ENCODE measurements at places on chromosomes 6 and 20.

DNA sequence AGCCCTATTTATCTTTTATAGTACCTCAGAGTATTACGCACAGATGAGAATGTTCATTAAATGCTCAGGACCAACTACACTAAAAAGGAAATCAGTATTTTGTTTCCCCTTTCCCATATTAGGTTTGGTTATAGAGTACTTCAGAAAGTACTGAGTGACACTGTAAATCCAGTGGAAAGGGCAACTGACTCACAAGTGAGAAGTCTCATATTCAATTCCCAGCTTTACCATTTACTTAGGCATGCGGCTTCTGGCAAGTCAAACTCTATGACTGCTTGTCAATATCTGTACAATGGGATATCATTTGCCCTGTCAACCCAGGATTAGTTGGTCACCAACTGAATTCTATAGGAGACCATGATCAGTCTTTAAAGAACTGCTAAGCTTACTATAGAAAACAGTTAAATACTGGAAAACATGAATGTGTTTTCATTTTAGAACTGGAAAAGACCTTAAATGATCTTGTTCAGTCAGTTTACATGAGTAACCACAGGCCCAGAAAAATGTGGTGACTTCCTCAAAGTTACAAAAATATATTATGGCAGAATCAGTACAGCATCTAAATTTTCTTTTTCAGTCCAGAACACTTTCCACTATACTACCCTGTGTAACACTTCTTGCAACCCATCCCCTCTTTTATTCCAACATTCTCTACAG is 3.6 kb downstream of the MAP3K7 start:
- no peak overlapping the region for H3K27ac ChIP-seq
- peak overlapping the region; percentile 3 for H3K4me3 ChIP-seq
- DNase-seq = peak; percentile 18

DNA sequence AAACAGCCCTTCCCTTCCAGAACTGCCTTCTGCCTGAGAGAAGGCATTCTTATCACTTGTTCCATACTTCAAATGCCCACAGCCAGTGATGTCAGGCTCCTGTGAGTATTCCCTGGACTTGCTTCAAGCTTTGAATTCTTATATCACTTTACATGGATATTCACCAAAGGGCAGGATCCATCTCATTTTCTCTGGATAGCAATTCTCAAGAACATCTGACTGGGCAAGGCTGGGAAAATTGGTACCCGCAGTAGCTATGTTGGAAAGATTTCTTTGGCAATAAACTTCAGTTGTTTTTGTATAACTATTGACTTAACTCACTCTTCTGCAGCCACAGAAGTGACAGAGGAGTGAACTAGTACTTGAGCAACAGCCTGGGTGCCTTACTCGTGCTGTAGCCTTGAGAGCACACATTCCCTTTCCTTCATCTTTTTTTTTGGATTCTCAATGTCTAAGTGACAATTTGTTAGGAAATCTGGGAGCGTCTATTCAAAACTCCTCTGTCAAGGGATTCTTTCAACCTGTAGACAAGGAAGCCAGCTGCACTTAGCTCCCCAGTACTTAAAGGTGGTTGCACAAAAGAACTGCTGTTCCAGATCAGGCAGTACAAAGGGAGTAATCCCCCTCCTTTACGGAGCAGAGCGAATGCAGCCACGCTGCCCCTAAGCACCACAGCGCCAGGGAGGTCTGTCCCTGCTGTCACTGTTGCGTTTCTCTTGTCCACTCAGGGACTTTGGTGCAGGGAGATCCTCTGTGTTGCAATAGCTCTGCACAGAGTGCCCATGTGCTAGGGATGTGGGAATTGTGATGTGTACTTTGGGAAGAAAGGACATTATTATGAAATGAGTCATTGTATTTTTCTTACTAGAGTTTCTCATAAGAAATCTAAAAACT is 69.6 kb downstream of the JAG1 start:
- H3K4me1 ChIP-seq = peaks cover 8% of the 10 kb centered on the region
- peak; percentile 92 for DNase-seq
- peak overlapping the region; percentile 46 for H3K4me3 ChIP-seq
- H3K36me3 ChIP-seq = no peaks in the 10 kb centered on the region
- H3K27ac ChIP-seq = peak overlapping the region; percentile 63

DNA sequence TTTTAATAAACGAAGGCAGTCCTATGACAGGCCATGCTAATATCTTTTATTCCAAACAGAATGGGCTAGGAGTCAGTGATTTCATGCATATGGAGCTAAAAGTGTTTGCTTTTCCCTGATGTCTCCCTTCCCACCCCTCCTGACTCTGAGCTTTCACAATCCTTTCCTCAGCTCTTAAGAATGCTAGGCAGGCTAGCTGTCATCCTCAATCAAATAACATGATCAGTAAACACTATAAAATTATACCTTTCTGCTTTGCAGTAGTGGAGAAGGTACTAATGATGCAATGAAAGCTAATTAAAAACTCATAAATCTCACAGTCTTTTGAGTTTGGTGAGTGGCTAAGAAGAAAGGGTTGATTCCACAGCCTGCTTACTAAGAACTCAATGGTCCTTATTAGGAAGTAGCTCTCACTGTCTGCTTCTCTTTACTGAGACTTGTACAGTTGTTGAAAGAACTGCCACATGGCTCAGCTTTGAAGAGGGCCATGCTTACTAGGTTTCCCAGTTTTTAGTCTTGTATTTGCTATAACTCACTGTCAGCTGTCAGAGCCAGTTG is 250.9 kb upstream of the JAG1 start:
- no peak overlapping the region for H3K27ac ChIP-seq
- DNase-seq = peak; percentile 81
- peaks cover 4% of the 10 kb centered on the region for H3K4me1 ChIP-seq
- H3K36me3 ChIP-seq = no peaks in the 10 kb centered on the region
- H3K27me3 ChIP-seq = no peaks in the 10 kb centered on the region
- no peak overlapping the region for H3K4me3 ChIP-seq

GRCh38 chr20:23245553-23246181 is 104.9 kb upstream of the NXT1 start:
- H3K36me3 ChIP-seq = no peaks in the 10 kb centered on the region
- peak; percentile 65 for DNase-seq
- no peak overlapping the region for H3K4me3 ChIP-seq
- H3K27me3 ChIP-seq = no peaks in the 10 kb centered on the region
- H3K4me1 ChIP-seq = peaks cover 5% of the 10 kb centered on the region
- H3K27ac ChIP-seq = no peak overlapping the region

DNA sequence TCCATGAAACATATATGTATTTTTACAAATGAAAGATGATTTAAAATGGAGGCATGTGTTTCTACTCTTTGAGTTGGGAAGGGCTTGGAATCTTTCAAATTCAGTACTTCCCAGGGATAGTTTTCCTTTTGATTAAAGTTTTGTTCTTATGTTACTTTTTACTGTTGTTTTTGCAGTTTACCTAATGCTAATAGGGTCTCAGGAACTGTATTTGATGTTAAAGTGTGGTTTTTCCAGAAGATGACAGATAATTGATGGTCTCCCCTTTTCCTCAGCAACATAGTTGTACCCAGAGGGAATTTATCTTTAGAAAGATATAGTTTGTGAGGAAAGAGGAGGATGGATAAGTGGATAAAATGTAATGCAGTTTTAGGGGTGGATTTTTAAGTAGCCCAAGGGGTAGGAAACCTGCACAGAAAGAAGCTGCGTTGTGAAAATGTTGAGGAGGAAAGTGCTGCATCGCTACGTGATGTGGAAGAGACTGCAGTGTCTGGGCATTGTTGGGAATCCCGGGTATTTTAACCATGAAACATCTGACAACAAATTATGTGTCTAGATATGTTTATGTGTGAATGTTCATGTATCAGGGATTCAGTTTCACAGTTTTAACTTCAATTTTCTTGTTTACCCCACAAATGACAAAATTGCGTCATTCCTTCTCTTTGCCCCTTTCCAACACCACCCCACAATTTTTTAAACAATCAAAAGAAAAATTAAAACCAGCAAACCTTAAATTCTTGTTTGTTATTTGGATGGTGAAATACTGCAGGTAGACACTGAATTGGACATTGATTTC is 42.3 kb downstream of the GNAS start:
- H3K4me3 ChIP-seq = peak overlapping the region; percentile 89
- no peaks in the 10 kb centered on the region for H3K27me3 ChIP-seq
- H3K4me1 ChIP-seq = peaks cover 11% of the 10 kb centered on the region
- peaks cover 24% of the 10 kb centered on the region for H3K36me3 ChIP-seq

- DNase-seq = peak; percentile 31
- H3K27ac ChIP-seq = no peak overlapping the region
- no peaks in the 10 kb centered on the region for H3K36me3 ChIP-seq
- no peak overlapping the region for H3K4me3 ChIP-seq
- peaks cover 16% of the 10 kb centered on the region for H3K4me1 ChIP-seq
Observed at GRCh38 chr6:168884646-168885086, 369.0 kb downstream of the THBS2 start.

- peaks cover 6% of the 10 kb centered on the region for H3K4me1 ChIP-seq
- peak; percentile 22 for DNase-seq
- no peak overlapping the region for H3K4me3 ChIP-seq
- peak overlapping the region; percentile 7 for H3K27ac ChIP-seq
- no peaks in the 10 kb centered on the region for H3K36me3 ChIP-seq
Observed at GRCh38 chr20:33531885-33532284, 42.0 kb downstream of the CBFA2T2 start.

DNA sequence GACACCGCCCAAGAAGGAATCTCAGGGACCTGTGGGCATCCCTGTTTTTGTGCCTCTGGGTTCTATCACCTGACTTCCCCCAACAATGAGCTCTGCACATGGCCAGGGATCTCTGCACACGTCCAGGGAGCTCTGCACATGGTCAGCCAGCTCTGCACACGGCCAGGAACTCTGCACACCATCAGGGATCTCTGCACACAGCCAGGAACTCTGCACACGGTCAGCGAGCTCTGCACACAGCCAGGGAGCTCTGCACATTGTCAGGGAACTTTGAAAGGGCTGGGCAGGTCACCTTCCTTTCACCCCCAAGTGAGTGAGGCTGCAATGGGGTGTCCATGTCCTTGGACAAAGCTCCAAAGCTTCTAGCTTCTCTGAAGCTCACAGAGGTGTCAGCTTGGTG is 5.2 kb upstream of the SLCO4A1 start:
- no peak overlapping the region for H3K4me3 ChIP-seq
- no peak overlapping the region for H3K27ac ChIP-seq
- H3K4me1 ChIP-seq = peaks cover 34% of the 10 kb centered on the region
- H3K27me3 ChIP-seq = peaks cover 78% of the 10 kb centered on the region
- DNase-seq = no peak

- H3K4me1 ChIP-seq = peaks cover 39% of the 10 kb centered on the region
- H3K27me3 ChIP-seq = no peaks in the 10 kb centered on the region
- H3K4me3 ChIP-seq = no peak overlapping the region
- H3K36me3 ChIP-seq = peaks cover 6% of the 10 kb centered on the region
Observed at GRCh38 chr6:166618251-166618650, 8.8 kb downstream of the RPS6KA2 start.

- DNase-seq = no peak
- peaks cover 7% of the 10 kb centered on the region for H3K4me1 ChIP-seq
- no peak overlapping the region for H3K4me3 ChIP-seq
- H3K27ac ChIP-seq = no peak overlapping the region
Observed at GRCh38 chr6:163945808-163946207, 531.3 kb downstream of the QKI start.

Data from mesenchymal stem cell (in vitro differentiated cells and primary cell).